ENCODE measurements at places on chromosomes 1 and 21.

DNA sequence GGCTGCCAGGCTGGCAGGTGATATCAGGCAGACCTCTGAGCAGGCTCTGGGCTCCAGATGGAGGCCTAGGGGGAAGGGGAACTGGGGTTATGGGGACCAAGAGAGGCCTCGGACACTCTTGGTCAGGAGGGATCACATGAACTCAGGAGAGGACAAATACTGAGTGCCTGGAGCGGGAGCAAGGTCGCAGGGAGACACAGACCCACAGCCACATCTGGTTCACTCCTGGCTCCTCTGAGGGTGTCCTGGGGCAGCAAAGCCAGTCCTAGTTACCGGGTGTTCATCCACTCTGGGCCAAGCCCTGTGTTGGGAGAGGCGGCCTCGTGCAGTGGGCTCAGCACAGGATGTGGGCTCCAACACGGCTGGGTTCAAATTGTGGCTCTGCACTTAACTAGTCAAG is 239.0 kb downstream of the PTPRU start:
- no peak for DNase-seq

DNA sequence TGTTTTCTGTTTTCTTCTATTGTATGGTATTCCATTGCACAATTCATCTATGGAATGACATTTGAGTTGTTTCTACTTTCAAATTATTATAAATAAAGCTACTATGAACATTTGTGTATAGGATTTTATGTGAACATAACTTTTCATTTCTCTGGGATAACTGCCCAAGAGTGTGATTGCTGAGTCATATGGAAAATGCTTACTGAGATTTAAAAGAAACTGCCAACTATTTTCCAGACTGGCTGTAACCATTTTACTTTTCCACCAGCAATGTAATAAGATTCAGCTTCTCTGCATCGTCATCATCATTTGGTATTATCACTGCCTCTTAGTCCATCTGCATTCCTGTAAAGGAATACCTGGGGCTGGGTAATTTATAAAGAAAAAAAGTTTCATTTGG is 779.6 kb upstream of the PRMT6 start:
- no peak for DNase-seq

DNA sequence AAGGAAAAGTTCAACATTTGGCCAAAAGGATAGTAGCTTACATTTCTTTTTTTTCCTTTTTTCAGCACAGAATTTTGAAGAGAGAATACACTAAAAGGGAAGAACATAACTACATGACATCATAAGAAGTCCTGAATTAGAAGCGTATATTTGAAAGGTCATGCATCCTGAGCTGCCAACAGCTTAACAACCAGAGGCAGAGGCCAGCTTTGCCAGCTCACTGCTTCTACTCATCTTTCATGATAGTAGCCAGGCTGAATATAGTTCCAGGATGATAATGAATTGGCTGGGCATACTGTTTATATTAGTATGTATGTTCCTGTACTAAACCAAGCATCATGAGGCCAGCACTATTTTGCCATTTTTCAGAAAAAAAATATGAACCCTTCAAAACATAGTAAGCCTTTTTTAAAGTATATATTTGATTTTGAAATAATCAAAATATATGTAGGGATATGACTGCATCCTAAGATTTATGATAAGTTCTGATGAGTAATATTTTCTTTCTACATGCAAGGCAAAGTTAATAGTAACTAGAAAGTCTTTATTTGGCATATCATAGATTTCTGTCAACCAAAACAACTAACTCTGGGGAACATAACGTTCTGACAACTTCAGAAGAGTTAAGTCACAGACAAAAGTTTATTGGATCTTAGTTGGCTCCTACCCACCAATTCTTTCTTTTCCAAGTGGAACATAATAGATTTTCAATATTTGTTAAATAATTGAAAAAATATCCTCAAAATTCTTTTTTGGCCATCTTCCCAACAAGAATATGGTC is 123.2 kb downstream of the DPYD start:
- no peak for DNase-seq

DNA sequence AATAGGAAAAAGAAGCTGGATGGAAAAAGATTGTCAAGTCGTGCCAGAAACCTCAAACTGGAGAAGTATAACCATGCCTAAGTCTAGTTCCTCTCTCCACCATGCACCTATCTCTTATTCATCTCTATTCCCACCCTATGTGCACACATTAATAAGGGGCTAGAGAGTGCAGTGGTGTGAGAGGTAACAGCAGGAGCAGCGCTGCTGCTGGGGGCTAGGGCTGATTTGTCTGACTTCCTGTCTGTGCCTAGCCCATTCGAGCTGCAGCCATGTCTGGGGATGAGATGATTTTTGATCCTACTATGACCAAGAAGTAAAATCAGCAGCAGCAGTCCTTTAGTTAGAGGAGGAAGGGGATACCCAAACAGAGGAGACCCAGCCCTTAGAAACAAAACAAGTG is 43.0 kb downstream of the TRIM33 start:
- no peak for DNase-seq

DNA sequence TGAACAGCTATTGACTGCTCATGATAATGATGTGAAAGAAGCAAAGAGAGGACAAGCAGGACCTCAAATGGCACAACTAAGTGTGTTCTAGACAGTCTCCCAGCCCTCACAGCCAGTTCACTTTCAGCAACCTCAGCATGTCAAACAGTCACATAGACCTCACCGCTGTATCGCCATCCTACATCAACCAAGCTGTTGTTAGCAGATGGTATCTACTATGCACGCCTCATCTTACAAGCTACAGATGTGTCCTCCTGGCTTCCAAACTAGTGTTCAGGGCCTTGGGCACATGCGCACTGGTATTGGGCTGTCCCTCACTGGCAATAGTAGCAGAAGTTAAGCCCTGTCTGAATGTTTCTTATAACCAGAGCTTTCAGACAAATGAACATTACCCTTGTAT is 28.4 kb downstream of the EVI5 start:
- peak; percentile 21 for DNase-seq

- no peak for DNase-seq
These were observed 16.0 kb upstream of the TEKT2 start for GRCh38 chr1:36067871-36068270.

DNA sequence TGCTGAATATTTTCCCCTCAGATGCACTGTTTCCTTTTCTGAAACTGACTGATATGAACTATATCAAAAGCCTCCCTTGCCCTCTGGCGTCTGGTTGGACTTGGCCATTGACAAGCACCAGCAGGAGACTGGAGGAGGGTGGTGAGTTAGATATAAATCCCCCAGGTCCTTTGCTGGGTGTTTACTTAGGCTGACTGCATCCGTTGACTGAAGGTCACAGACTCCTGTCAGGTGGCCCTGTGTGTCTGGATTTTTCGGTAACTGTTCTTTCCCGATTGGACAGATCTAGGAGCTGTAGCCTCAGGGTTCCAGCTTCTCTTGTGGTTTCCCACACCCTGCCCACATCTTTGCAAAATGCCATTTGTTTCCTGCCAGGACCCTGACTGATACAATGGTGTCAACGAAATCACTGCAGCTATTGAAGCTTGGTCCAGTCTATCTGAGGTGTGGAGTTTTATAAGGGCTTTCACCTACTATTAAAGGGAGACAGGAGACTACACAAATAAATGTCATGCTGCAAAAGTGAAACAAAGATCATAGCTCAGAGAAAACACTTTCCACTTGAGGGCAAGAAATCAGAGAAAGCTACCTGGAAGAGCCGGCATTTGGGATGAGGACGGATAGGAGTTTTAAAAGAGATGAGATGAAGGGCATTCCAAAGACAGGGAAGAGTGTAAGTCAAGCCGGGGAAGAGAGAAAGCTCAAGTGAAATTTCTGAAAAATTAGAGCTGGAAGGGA is 1.5 kb upstream of the MAGI3 start:
- DNase-seq, result peak; percentile 96

DNA sequence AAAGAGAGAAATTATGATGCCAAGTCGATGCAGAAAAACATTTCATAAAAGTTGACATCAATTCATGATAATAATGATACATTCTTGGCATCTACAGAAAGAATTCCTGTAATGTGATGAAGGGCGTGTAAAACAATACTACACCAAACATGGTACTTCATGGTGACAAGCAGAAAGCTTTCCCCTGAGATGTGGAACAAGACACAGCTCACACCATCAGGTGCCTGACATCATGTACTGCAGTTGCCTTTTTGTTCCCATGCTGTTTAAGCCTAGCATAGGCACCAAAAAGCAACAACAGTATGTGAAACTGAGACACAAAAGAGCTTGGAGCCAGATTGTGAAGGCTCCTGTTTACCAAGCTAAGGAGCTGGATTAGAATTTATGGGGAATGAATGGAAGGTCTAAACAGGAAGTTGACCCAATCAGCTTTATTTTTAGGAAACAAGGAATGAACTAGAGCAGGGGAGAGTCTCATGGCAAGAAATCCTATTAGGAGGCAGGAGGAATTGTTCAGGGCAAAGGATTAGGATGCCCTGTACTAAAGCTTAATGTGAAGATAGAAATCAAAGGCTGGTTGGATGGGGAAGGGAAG is 67.2 kb downstream of the SYDE2 start:
- no peak for DNase-seq

- no peak for DNase-seq
These were observed 486.9 kb upstream of the USP24 start for GRCh38 chr1:55702064-55702463.

DNA sequence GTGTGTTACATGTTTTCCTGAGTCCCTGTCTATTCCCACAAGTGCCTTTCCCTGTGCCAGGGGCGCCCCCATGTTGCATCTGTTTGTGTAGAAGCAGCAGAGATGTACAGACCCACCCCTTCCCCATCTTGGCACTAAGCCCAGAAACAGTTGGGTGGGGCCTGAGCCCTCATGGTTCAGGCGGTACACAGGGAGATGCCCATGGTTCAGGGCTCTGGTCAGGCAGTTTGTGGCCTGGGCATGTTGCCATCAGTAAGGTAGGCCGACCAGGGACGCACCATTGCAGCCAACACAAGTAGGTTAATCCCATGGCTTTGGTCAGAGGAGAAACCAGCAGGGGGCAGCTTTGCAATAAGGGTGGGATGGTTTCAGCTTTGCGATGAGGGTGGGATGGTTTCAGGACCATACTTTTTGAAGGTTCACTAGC is 914 bp upstream of the ADGRB2 start:
- DNase-seq, result no peak

DNA sequence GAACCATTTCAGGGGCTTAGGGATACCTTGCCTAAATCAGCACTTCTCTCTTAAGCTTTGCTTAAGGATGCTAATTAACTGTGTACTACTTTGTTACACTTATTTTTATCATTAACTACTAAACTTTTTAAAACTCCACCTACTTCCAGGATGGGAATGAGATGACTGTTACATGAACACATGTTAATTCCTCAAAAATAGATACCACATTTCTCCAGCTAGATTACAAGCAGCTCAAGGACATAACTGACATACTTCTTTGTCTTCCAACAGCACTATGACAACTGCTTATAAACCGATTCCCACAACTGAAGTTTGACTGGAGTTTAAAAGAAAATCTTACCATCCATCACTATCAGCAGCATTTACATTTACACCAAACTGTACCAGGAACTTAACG is 53.7 kb downstream of the TP53BP2 start:
- DNase-seq, result no peak

GRCh38 chr1:228960705-228961104 is 225.4 kb downstream of the RHOU start:
- no peak for DNase-seq

- DNase-seq, result no peak
These were observed 51.4 kb downstream of the RHBG start for GRCh38 chr1:156420205-156421061.

- DNase-seq, result no peak
These were observed 279.5 kb downstream of the DUSP10 start for GRCh38 chr1:221462345-221462744.

DNA sequence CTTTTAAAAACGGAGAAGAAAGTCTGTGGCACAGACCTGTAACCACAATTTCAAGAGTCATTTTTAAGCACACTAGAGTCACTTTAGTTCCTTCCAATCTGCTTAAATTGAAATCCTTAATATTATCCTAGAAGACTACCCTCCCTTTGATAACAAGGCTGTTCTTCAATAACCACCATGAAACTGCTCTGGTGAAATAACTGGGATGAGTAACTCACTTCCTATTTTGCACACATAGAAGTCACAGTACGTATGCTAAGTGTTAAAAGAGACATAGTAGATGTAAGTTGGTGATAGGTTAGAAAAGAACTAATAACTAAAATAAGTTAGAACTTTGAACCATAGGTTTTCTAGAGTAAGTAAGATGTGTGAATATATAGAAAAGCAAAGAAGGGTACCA is 107.8 kb downstream of the NME7 start:
- DNase-seq, result no peak

DNA sequence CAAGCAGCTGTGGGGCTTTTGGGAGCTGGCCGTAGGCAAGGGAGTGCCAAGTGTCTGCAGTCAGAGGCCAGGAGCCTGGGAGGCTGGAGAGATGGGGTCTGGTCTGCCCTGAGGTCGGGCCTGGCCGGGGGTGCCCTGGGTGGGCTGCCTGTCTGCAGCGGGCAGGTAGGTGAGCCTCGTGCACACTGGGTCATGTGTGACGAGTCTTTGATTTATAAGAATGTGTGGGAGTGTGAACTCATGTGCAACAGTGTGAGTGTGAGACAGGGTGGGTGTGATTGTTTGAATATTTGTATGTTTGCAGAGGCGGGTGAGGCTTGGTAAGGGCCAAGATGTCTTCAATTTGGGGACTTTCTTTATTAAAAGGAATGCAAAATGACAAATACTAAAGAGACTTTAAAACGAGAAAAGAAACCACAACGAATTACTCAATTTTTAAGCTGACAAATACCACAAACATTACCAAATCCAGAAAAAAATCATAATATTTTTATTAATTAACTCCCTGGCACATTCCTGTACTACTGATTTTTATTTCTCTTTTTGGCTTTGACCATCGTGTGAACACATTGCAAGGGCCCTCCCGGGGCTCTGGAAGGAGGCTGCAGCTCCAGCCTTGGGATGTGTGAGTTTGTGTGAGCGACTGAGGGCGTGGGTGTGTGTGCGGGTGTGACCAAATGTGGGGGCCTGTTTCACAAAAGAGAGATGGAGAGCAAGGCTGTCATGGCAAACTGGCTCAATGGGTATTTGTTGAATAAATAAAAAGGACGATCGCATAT is 110.3 kb upstream of the WNT4 start:
- DNase-seq, result no peak

DNA sequence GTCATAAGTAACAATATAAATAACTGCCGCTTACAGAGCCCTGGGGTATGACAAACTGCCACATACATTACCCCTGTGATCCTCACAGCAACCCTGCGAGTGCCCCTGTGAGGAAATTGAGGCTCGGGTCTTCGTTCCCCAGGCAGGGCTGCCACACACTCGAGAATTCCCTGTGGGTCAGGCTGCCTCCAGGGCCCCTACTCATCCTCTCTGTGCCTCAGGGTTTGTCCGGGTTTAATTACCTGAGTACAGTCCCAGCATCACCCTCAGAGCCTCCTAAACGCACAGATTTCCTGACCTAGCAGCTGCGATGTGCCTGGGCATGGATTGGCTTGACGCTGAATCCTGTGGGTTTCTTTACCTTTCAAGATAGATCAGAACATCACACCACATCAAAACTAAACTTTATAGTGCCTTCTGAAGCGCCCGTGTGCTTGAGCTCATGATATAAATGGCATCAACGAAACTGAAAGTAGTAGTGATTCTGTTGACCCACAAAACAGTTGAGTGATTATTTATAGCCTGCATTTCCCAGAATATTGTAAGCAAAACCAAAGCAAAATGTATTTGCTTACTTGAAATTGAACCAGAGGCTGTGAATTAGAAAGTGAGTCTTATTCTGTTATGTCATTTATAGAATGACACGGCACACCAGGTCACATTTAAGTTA is 14.0 kb downstream of the SLC37A1 start:
- DNase-seq, result no peak

Measured in PC-9 (cell line).